ENCODE measurements at places on chromosomes 5 and 9.

GRCh38 chr9:12847561-12847960 lies 72.7 kb downstream of the LURAP1L start:
- DNase-seq, result no peak

- DNase-seq, result no peak
Observed at GRCh38 chr5:17276445-17276844, 59.0 kb downstream of the BASP1 start.

DNA sequence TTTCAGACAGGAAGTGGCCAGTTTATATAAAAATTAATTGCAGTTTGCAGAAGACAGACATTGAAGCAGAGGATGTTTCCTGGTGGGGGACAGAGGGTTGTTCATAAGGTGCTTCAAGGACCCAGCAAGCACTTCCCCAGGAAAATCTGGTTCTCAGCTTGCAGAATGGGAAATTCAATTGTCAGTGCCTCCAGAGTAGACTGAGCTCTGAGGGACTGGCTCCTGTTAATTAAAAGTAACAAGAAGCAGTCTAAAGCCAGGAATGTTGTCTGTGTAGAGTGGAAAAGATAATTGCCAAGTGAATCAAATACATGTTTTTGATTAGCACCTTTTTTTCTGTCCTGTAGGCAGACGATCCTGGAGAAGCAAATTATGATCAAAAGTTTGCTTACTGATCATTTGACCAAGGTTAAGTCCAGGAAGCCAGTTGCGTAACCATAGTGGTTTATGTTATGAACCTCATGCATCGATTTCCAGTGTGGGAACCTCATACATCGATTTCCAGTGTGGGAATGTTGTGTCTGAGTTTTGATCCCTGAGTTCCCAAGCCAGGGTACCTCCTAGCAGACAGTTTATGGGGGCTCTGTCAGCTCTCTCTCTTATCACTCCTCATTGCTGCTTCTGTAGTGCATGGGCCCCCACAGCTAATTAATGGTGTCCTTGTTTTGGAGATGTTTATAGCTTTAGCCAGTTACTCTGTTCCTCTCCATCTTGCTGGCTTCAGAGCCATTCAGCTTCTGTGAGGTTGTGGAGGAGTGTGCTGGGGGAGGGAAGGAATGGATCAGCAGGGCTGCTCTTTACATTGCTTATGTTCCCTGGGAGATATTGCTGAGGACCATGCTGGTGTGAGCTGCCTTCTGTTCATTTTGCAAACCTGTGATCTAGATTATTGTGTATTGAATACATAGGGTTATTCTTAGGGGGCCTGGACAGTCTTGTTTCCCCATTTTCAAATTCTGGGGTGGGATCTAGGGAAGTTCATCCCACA lies 17.1 kb downstream of the MSANTD3 start:
- no peak for DNase-seq

GRCh38 chr5:29218138-29218537 lies 1975.3 kb upstream of the CDH6 start:
- no peak for DNase-seq

DNA sequence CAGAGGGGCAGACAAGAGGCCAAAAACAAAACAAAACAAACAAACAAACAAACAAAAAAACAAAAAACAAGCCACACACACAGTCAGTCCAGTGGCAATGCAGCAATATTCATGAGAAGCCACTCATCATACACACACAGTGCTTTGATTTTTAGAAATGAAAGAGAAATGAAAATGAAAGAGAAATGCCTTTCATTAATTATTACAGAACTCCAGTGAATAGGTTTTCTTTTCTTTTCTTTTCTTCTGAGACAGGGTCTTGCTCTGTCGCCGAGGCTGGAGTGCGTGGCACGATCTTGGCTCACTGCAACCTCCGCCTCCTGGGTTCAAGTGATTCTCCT lies 36.9 kb downstream of the SPRY4 start:
- DNase-seq, result no peak

DNA sequence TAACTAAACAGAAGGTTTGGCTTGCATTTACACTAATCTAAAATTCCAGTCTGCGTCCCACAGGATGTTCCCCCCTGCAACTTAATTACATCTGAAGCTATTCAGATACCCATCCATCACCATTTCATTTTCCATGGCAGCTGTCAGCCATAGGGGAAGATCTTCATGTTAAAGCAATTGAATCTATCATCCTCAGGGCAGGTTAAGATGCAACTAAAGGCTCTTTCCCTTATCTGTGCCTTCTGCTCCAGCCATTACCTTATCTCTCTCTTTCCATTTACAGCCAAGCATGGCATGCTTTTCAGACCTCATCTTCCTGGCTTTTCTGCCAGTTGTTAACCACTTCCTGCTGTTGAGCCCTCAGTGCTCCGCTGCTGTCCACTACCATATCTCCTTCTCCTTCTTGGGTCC lies 15.8 kb upstream of the HACD4 start:
- DNase-seq, result no peak

DNA sequence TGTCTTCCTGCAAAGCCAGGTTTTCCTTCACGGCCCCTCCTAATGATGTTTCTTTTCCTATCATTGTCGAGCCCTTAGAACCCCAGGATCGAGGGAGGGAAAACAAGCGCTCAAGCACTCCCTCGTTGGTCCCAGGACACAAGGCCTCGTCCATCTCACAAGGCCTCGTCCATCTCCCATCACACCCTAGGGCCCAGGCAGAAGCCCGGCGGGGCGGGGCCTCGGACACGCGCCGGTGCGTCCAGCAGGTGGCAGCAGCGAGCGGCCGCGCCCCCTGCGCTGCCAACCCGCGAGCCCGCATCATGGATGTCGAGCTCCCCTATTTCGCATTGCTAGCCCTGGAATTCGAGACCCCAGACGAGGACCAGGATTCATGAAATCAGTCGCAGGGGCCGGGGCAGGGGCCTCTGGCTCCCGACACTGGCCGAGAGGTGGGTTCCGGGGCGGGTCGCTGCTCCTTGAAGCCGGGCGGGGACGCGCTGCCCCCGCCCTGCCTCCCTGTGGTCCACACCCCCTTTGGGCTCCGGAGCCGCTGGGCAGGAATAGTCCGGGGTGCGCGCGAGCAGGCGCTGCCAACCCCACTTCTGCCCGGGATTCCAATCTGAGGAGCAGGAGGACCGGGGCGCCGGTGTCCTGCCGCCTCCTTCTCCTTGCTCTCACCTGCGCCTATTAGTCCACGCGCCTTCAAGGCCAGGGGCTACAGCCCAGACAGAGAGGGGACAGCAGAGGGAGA lies at the start of gene ABLIM3:
ABLIM3 (plus strand) TSS at position 270 of the 733 bp plus-strand sequence. CDS start 603 bp downstream, outside the sequence.
- peak; percentile 65 for DNase-seq

- DNase-seq, result peak; percentile 74
Observed at GRCh38 chr9:136538599-136539426, 7.0 kb downstream of the NOTCH1 start.

- peak; percentile 90 for DNase-seq
Observed at GRCh38 chr5:111530298-111530740, 18.0 kb upstream of the STARD4 start.

DNA sequence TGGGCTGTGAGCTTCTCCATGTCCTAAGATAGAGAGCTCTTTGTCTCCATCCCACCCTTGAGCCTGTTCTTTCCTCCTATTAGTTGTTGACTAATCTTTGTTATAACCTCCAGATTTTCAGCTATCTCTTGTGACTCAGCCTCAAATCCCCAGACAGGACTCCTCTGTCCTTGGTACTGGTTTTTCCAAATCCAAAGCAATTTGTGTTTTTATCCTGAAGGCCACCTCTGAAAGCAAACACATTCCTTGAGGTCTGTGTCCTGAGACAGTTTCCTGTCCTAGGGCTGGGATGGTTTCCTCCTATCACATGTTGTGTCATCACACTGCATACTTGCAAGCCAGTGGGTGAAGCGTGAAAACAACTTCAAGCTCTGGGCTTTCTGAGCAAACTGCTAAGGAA lies 8.5 kb downstream of the TNC start:
- no peak for DNase-seq

GRCh38 chr5:84437673-84438315 lies 53.1 kb upstream of the EDIL3 start:
- no peak for DNase-seq

- DNase-seq, result no peak
Observed at GRCh38 chr9:93959739-93960154, 4.6 kb upstream of the BARX1 start.

DNA sequence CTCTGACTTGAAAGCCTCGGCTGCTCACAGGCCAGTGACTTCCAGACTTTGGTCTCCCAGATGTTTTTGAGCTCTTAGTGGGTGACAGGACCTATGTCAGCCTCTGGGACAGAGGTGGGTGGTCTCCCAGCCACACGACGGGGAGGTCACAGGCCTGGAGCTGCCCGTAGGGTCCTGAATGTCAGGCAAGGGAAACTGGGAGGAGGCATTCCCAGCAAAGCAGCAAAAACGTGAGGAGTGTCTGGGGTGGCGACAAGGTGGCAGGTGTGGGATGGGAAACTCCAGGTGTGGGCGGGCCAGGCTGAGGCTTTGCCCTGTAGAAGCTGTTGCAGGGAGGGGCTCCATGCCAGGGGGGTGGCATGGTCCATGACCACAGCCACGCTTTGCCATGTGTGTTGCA lies 110.5 kb downstream of the CACNA1B start:
- no peak for DNase-seq

DNA sequence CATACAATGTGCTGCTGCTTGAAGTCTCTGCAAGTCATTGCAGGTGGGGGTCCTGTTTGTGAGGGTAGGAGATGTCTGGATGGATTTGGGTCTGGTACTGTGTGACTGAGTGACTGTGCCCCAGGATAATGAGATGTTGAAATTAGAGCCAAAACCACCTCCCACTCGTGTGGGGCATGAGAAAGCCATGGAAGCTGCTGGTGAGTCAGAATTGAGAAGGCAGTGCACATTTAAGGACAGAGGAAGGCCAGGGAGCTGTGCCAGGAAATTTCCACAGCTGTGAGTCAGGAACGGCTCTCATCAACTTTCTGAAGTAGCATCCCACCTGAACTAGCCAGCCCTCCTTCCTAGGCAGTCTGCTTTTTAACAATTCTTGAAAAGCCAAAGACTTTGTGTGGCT lies 229.8 kb downstream of the DRD1 start:
- no peak for DNase-seq

DNA sequence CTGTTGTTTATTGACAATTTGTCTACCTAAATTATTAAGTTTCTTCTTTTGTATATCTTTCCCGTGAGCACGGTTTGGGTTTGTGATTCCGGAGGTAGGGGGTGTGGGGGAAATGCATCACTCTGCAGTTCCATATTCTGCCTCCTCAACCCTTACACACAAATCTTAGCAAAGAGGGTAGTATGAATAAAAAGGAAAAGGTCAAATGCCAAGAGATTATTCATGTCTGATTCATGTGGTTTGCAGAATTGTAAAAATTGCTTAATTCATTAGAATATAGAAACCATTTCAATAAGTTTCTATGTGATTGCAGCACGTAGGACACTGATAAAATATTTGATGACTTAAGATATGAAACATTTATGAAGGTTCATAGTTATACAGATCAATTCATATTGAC lies 601.9 kb downstream of the SEMA5A start:
- no peak for DNase-seq

- no peak for DNase-seq
Observed at GRCh38 chr9:126503333-126504085, 110.2 kb upstream of the LMX1B start.

DNA sequence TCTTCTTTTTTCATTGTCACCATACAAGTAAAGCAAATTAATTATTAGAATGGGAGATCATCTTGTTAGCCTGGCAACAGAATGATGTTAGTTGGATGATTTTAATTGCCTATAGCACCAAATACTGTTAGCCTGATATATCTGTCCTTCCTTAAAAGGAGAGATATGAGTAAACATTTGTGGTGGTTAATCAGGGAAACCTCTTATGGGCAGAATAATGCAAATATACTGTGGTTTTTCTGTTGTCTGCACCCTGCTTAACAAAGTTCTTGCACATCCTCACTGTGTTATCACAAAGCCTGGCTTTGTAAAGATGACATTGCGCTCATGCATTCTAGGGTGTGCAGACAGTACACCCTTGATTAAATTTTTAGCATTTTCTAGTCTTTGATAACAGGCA lies 254.9 kb upstream of the SMC2 start:
- DNase-seq, result no peak

DNA sequence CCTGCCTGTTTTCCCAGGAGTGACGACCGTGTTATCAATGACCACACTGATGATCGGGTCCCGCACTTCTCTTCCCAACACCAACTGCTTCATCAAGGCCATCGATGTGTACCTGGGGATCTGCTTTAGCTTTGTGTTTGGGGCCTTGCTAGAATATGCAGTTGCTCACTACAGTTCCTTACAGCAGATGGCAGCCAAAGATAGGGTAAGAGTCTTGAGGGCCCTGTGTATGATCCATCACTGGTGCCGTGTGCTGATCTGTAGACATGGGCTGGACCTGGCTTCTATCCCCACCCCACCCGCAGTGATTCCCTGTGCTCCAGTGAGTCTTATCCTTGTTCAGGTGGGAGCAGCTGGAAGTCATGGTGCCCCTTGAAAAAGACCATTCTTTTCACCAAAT lies 26.0 kb downstream of the GABRP start:
- DNase-seq, result no peak

DNA sequence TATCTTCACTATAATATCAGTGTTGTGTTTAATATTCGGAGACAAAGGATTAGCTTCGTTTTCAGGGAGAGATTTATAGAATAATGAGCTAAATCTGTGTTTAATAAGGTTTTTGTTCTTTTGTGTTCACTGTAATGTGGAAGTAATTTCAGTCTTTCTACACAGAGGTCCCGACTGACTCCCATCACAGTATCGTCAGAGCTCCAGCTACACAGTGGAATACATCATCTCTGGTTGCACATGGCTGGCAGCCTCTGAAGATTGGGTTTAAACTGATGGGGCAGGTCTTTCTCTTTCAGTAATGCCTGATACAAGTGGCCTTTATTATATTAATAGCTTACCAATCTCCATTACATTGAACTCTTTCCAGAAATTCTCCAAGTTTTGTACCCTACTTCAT lies 736.7 kb upstream of the RIOK2 start:
- DNase-seq, result no peak

- DNase-seq, result peak; percentile 71
Observed at GRCh38 chr5:73451224-73452130, 2.9 kb upstream of the FOXD1 start.

DNA sequence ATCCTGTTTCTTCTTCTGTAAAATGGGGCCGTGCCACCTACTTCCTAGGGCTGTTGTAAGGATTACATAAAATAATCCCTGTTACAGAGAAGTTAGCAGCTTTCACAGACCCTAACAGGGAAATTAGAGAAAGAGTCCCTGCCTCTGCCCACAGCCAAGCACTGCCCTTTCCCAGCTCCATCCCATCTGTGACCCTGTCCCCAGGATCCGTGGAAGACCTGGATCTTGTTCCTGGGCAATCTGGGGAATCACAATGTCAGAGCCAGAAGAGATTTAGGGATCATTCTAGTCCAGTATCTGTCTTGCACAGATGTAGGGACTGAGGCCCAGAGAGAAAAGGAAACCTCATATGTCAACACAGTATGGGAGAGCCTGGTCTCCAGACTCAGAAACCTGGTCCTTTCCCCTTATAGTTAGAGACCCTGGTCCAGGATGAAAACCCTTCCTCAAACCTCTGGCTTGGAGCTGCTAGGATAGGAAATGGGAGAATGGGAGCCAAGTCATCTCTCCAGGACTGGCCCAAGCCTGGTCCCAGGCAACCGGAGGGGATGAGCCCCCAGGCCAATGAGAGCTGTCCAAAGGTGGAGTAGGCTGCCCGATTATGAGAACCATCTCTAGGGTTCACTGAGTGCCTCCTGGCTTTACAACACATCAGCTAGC lies 12.5 kb downstream of the LHX6 start:
- no peak for DNase-seq

GRCh38 chr5:107666051-107666655 lies 4.6 kb downstream of the EFNA5 start:
- no peak for DNase-seq
